ENCODE measurements at places on chromosomes 1 and 21.

DNA sequence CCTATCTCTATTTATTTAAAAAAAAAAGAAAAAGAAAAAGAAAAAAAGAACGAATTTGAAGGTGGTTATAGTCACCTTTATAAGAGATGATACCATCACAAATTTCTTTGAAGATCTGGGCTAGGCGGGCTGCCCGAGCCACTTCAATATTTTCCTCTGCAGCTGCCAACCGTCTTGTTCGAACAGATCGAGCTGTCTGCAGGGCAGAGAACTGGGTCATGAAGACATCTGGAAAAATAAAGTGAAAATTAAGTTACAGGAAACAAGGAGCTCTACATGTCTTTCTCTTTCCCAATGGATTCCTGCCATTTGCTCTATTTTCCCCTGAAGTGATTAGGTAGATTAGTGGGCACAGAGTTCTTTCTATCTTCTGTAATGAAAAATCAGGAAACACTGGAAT, 31.9 kb downstream of the RUSC1 start:
- no peak for DNase-seq

DNA sequence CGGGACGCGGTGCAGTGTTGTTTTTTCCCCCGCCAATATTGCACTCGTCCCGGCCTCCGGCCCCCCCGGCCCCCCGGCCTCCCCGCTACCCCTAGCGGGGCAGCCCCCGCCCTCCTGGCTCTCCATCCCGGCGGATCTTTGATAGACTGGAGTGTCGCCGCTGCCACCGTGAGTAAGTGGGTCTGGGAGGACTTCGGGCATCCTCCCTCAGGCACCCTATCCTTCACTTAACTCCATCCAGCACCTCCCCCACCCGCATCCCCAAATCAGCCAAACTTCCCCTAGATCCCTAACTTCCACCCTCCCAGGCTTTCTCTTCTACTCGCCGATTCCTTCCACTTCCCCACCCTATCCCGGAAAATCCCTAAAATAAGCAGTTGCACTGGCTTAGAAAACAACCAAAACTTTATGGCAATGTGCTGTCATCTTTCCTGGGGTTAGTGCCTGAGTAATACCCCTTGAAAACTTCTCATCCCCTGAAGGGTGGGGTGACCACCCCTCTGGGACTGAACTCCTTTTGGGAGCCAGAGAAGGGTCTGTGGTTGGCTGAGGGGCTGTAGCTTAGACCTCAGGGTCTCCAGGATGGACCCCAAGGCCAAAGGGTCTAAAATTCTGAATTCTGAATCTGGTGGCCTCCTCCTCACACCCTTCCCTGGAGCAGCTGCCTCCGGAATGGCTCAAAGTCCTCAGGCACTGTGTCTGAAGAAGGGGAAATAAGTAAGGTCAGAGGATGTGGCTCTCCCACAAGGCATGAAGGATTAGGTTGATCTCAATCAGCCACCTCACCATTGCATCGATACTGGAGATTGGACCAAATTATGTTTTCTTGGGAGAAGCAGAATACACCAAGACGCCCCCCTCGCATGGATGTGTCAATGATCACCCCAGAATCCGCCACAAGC, 12.2 kb downstream of the THBS3 start:
- DNase-seq = no peak

- no peak for DNase-seq
Observed at GRCh38 chr1:174191349-174191862, 32.1 kb downstream of the RABGAP1L start.

DNA sequence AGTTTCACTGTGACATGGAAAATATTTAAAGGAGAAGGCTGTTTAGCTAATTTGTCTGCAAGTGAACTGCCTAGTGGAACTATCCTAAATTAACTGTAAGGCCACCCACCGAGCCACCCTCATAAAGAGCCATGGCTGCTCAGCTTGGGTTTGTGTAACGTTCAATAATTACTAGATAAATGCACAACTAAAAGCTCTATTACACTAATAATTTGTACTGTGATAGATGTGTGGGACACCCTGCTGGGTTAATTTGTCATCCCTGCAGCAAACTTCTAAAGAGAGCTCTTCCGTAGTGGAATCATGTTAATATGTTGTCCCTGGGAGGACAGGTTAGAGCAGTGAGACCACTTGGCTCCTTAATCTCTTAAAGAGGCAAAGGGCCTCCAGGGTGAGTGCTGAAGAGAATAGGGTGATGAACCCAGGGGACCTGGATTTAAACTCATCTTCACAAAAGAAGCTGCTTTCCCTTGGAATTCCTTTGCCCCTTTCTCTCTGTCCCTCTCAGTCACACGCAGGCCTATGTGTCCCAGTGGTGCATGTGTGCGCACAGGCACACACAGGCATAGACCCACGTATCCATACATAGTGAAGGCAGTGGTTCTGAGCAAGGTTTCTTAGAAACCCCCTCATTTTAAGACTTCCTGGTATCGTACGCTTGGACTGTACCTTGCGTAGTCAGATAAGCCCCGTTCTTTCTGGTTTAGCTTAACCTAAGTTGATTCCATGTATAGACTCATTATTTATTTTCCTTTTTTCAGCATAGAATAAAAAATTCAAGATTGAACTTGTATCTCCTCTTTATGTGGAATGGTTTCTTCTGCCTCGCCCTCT, 310.3 kb downstream of the NFIA start:
- no peak for DNase-seq

- DNase-seq = no peak
Observed at GRCh38 chr1:173193639-173194038, 13.5 kb downstream of the TNFSF4 start.

DNA sequence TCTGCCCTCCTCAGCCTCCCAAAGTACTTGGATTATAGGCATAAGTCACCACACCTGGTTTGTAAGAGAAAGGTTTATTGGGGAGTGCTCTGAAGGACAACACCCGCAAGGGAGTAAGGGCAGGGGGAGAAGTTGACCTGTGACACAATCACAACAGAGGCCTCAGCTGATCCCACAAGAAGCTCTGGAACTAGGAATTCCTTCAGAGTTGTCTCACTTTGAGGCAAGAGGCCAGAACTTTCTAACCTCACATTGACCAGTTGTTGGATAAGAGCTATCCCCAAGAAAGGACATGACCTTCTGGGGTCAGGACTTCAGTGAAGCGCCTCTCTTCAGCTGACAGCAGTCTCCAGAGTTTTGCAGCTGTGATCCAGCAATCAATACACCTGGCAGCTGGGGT, 27.4 kb upstream of the RC3H1 start:
- no peak for DNase-seq

Data from activated CD4-positive, CD25-positive, alpha-beta regulatory T cell (primary cell).